ENCODE measurements at places on chromosomes 11 and 22. TPM values are rescaled to one million over a fixed set of nuclear protein-coding genes. Genes with fewer than 3 reads are reported as not detected.

DNA sequence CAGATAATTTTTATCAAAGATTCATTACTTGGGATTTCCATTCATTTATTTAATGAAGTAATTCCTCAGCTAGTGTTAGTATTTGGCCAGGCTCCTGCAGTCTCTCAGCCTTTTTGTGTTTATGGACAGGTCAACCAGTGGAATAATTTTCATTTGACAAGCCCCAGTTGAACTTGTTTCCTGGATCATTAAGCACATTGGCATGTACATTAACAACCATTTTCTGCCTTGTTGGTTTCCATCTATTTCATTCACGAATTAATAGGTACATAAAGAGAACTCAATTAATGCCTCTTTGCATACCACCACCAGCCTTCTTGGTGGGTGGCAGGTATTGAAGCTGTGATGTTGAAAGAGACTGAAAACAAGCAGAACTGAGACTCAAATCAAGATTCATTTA lies 745.2 kb downstream of the KCNA4 start:
- H3K4me1 ChIP-seq = no peaks in the 10 kb centered on the region
- H3K36me3 ChIP-seq = no peaks in the 10 kb centered on the region
- no peaks in the 10 kb centered on the region for H3K27me3 ChIP-seq
- H3K27ac ChIP-seq = no peak overlapping the region

STK33 gene
- 3.7 TPM for total RNA-seq

DNA sequence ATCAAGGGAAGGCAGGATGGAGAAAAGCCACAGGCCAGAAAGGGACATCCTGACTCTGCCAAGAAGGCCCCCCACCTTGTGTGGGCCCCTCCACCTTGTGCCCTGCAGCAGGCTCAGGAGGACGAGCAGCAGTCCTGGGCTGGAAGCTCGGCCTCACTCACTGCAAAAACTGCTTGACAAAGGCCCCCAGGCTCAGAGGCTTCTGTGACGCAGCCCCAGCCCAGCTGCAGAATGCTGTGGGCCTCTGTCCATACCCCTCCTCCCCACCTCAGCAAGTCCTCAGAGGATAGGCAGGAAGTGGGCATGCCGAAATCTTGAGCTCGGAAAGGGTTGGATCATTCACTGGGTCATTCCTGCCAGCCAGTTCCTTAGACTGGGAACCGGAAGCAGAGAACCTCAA lies 61.9 kb downstream of the NRXN2 start:
- H3K4me1 ChIP-seq = no peaks in the 10 kb centered on the region
- no peaks in the 10 kb centered on the region for H3K27me3 ChIP-seq
- no peak overlapping the region for H3K4me3 ChIP-seq
- no peak overlapping the region for H3K27ac ChIP-seq
- no peak for DNase-seq
- H3K36me3 ChIP-seq = no peaks in the 10 kb centered on the region

- H3K27me3 ChIP-seq = no peaks in the 10 kb centered on the region
- no peaks in the 10 kb centered on the region for H3K4me1 ChIP-seq
- no peak overlapping the region for H3K27ac ChIP-seq
- DNase-seq = no peak
- H3K4me3 ChIP-seq = no peak overlapping the region
These were observed 88.5 kb downstream of the RNF169 start for GRCh38 chr11:74837191-74837590.

DNA sequence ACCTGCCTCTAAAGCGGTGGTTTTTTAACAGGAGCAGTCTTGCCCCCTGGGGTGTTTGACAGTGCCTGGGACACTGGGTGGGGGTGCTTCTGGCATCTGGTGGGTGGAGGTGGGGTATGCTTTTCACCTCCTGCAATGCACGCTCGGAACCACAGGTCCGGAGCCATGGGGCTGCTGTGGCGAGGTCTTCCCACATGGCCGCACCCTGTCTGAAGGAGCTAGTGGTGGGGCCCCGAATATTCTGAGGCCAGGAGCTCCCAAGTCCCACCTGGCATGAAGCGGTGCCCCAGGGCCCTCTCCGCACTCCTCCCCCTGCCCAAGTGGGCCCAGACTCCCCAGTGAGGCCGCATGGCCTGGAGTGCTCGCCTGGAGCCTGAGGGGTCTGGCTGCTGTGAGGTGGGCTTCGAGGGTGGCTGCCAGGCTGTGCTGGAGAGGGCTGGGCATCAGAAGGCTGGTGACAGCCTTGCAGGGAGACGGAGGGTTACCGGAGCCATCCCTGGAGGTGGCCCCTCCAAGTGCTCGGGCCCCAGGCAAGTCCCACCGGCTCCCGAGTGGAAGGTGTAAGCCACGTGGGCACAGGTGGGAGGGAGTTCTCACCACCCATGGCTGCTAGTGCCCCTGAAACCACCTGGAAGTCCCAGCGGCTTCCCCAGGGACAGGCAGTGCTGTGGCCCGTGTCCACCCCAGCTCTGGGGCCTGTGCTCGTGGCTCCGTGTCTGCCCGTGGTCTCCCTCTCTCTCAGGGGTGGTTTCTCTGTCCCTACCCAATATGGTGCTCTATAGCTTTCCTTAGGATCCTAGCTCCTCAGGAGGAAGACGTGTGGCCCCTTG lies 15.1 kb downstream of the TBX1 start:
- no peak overlapping the region for H3K27ac ChIP-seq
- no peak overlapping the region for H3K4me3 ChIP-seq
- H3K4me1 ChIP-seq = no peaks in the 10 kb centered on the region
- no peaks in the 10 kb centered on the region for H3K36me3 ChIP-seq
- peaks cover 3% of the 10 kb centered on the region for H3K27me3 ChIP-seq
- no peak for DNase-seq

GRCh38 chr22:37324340-37325038 lies 42.2 kb downstream of the CYTH4 start:
- H3K27ac ChIP-seq = no peak overlapping the region
- H3K4me1 ChIP-seq = no peaks in the 10 kb centered on the region
- H3K4me3 ChIP-seq = peak overlapping the region; percentile 15
- no peak for DNase-seq

GRCh38 chr22:25540166-25540907 lies 24.1 kb upstream of the GRK3 start:
- DNase-seq = no peak
- H3K27ac ChIP-seq = no peak overlapping the region
- no peaks in the 10 kb centered on the region for H3K27me3 ChIP-seq
- H3K4me1 ChIP-seq = no peaks in the 10 kb centered on the region
- no peak overlapping the region for H3K4me3 ChIP-seq

LARGE1 gene
- 45.2 TPM for total RNA-seq

DNA sequence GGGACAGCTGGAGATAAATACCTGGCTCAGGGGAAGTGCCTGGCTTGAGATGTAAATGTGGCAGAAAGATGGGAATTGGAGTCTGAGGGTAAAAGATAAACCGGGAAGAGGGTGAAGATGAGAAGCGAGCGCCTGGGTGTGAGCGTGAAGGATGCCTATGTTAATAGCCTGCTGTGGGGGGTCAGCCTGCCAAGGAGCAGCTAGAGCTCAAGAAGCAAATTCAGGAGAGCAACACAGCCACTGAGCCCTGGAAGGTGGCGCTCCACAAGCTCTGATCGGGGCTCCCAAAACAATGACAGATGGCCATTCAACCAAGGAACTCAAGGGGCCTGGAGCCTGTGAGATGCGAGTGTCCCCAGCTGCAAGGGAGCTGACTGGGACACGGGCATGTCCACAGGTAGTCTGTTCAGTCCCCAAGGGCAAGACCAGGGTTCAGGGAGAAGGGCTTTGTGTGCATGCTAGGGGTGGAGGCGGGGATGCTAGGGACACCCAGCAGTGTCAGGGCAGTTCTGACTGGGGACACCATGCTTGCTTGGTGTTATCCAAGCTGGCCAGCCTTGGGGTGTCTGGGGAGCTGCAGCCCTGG lies 2.8 kb downstream of the GSC2 start:
- H3K27ac ChIP-seq = no peak overlapping the region
- no peak overlapping the region for H3K4me3 ChIP-seq
- peaks cover 6% of the 10 kb centered on the region for H3K4me1 ChIP-seq
- H3K36me3 ChIP-seq = no peaks in the 10 kb centered on the region

DNA sequence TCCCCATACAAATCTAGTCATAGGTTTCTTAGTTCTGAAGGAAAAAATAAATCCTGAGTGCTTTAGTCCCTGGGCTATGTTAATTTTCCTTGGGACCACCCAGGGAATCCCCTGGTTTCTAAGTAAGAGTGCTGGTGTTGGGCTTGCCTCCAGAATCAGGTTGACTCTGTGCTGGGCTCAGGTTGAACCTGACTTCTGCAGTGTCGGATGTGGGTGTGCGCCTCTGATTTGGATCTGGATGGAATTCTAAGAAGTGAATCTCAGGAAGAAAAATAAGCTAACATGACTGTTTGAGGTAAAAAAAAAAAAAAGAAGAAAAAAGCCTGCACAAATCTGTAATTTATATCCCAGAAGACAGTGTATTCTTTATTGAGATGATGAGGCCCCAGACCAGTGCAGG lies 29.0 kb upstream of the NELL1 start:
- H3K4me1 ChIP-seq = no peaks in the 10 kb centered on the region
- H3K36me3 ChIP-seq = no peaks in the 10 kb centered on the region
- no peaks in the 10 kb centered on the region for H3K27me3 ChIP-seq
- DNase-seq = no peak
- no peak overlapping the region for H3K27ac ChIP-seq

TNNI2 gene
- total RNA-seq = not detected

GRCh38 chr11:58330861-58331260 lies 28.0 kb downstream of the OR5B17 start:
- H3K4me3 ChIP-seq = no peak overlapping the region
- H3K27ac ChIP-seq = no peak overlapping the region
- no peaks in the 10 kb centered on the region for H3K36me3 ChIP-seq
- no peaks in the 10 kb centered on the region for H3K27me3 ChIP-seq
- H3K4me1 ChIP-seq = no peaks in the 10 kb centered on the region

- H3K27ac ChIP-seq = no peak overlapping the region
- H3K4me1 ChIP-seq = no peaks in the 10 kb centered on the region
These were observed 79.0 kb downstream of the AASDHPPT start for GRCh38 chr11:106156290-106156937.

ADAMTS8 gene
- 12.2 TPM for total RNA-seq

GLYAT gene
- not detected for total RNA-seq

OR4C6 gene
- not detected for total RNA-seq

Measured in colonic mucosa (tissue), 4 donors.